SW 1271 (cell line): ENCODE measurements at places on chromosomes 7 and 10.
A peak's percentile ranks its signal among the peaks of the same experiment; 100 is the strongest.

DNA sequence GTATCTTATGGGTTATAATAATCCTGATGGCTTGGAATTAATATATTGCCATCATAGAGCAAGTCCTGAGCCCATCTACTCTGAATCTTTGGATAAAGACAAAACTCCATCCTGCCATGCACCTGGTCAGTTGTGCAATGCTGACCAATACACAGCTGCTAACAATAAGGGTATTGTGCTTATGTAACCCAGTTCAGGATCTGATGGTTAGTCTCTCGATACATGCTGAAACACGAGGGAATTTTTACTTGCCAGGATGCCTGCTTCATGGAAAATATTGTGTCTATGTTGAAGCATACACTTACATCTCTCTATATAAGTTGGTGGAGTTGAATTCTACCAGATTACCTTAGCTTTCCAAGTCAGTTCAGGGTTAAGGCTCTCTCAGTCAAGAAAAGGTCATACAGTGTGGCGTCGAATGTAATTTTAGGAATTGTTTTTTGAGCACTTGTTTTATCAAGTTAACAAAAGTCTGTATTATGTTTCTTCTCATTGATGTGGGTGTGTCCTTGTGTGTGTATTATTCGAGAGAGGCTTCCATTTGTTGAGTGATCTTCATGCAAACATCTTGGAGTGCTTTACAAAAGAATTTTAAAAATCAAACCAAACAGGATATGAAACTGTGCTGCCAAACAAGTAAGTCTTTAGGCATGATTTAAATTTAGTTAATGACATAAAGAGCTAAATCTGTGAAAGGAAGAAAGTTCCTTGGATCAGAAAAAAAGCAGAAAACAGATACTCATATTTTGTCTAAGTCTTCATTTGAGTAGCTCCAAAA, 449.1 kb downstream of the SUGCT start:
- DNase-seq: no peak

GRCh38 chr7:75531359-75531821, 39.3 kb downstream of the SPDYE5 start:
- DNase-seq: no peak

GRCh38 chr7:129804111-129804889, 148.5 kb downstream of the UBE2H start:
- DNase-seq: no peak

DNA sequence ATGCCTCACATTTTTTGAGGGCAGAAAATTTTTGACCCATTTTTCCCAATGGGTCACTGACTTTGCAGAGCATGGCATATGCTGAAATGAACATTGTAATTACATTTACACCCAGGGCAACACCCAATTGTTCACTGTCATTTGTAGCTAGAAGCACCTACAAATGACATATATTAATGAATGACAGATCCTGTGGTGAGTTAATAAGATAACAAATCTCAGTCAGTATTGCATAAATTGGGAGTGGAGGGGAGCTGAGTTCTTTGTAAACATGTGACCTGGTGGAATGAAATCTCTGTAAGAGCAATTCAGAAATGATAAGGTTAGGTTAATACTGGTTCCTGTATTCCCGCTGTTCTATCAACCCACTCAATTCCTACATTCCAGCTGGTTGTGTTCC, 255.1 kb upstream of the LRRN3 start:
- no peak for DNase-seq

DNA sequence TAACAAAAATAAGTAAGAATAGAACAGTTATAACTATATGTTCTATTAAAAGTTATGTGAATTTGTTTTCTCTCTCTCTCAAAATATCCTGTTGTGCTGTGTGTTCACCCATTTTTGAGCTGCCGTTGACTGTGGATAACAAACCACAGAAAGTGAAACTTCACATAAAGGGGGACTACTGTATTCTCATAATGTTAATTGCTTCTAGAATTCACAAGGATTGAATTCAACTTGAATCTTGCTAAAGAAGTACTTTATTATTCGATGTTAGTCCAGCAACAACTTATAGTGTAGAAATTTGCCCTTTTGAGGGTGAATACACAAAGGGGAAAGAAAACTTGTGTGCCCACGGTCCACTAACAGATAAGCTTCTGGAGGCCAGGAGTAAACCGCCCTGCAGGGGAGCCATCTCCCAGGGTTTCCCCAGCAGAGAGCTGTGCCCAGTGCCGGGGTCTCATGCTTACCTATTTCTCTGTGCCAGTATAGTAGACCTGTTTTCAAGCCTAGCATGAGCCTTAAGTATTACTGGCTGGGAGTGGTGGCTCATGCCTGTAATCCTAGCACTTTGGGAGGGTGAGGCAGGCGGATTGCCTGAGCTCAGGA, 87.1 kb downstream of the KAT6B start:
- no peak for DNase-seq

DNA sequence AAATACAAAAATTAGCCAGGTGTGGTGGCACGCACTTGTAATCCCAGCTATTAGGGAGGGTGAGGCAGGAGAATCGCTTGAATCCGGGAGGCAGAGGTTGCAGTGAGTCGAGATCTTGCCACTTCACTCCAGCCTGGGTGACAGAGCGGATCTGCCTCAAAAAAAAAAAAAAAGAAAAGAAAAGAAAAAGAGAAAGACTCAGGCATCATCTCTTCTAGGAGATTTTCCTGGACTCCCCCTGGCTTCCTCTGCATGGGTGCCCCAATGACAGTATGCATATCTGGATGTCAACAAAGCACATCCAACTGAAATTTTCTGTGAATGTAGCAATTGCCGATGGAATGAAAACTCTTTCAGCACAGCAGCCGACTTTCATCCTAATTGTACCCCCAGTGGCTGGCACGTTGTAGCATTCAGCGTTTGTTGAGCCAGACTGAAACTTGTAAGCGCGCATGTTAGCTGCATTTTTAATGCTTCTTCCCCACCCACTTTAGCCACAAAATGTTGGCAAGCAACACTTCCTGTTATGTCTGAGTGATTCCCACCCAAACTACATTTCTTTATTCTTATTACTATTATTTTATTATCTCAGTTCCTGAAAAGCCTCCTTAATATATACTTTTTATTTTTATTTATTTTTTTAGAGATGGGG, 70.2 kb downstream of the PRTFDC1 start:
- no peak for DNase-seq

GRCh38 chr7:24722386-24723177, 34.7 kb downstream of the GSDME start:
- peak; percentile 8 for DNase-seq

- DNase-seq: no peak
These were observed 118.7 kb upstream of the PTN start for GRCh38 chr7:137462074-137462715.

DNA sequence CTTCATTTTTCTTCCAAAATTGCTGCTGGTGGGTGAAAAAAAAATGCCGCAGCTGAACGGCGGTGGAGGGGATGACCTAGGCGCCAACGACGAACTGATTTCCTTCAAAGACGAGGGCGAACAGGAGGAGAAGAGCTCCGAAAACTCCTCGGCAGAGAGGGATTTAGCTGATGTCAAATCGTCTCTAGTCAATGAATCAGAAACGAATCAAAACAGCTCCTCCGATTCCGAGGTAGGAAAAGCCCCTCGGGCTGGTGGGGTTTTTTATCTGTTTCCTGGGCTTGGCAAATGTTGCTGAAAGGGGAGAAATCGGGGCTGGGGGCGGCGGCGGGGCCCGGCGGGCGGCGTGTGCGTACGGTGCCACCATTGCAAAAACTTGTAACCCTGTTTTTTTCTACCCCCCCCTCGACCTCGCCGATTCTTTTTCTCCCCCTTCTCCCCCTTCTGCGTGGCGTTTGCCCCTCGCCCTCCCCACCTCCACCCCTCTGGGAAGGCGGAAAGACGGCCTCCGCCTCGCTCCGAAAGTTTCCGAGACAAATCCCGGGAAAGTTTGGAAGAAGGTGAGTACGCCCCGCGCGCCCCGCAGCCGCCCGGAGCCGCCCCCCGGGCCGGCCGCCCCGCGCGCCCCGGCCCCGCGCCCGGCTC, 789 bp downstream of the TCF7L2 start:
- no peak for DNase-seq

DNA sequence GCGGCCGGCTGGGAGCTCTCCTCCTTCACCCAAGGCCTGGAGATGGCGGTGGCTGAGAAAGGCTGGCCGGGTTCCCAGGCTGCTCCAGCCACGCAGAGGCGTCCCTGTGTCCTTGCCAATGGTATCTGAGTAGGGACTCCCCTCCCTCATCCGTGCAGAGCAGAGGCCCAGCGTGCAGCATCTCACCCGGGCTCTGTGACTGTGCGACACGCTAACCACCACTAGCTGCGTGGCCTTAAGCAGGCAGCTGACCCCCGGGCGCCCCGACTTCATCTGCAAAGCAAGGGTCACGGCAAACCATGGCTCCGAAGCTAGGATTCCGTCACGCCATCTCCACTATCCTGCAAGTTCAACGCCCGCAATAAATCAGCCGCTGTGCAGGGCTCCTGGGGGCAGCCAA, 47.2 kb upstream of the TNRC18 start:
- DNase-seq: no peak
